ENCODE measurements at places on chromosomes 1 and 21.

- DNase-seq, result no peak
Measured at GRCh38 chr1:56404561-56405030, 174.8 kb downstream of the PLPP3 start.

- DNase-seq, result no peak
Measured at GRCh38 chr1:173057984-173058383, 7.2 kb upstream of the TNFSF18 start.

GRCh38 chr1:199138061-199138460 is 499.2 kb downstream of the PTPRC start:
- DNase-seq, result no peak

- no peak for DNase-seq
Measured at GRCh38 chr1:41022424-41022823, 899 bp upstream of the SLFNL1 start.

GRCh38 chr1:15420853-15421465 is 11.3 kb downstream of the EFHD2 start:
- DNase-seq, result no peak

DNA sequence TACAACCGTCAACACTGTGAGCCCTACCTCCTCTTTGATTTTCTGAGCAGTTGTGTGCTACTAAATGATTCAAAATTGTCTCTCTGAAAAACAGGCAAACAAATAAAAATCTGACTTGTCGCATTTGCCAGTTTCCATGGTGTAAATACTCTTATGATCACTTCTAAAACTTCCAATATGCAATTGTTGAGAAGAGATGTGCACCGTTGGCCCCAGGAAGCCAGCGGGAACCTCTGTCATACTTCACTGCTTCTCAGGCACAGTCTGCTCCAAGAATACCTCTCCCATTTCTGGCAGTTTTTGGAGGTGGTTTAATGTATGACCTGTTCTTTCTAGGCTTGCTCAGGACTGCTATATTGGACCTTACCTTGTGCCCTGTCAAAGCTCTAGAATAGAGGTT is 196.0 kb upstream of the NCAM2 start:
- DNase-seq, result no peak

- DNase-seq, result no peak
Measured at GRCh38 chr1:88698764-88699163, 14.7 kb downstream of the PKN2 start.

DNA sequence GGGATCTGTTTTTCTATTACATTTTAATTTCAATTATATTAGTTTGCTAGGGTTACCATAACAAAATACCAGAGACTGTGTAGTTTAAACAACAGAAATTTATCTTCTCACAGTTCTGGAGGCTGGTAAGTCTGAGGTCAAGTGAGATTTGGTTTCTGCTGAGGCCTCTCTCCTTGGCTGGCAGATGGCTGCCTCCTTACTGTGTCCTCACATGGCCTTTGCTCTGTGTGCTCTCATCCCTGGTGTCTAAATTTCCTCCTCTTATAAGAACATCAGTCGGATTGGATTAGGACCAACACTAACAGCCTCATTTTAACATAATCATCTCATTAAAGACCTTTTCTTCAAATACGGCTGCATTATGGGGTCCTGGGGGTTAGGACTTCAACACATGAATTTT is 195.2 kb upstream of the CHODL start:
- DNase-seq, result no peak

DNA sequence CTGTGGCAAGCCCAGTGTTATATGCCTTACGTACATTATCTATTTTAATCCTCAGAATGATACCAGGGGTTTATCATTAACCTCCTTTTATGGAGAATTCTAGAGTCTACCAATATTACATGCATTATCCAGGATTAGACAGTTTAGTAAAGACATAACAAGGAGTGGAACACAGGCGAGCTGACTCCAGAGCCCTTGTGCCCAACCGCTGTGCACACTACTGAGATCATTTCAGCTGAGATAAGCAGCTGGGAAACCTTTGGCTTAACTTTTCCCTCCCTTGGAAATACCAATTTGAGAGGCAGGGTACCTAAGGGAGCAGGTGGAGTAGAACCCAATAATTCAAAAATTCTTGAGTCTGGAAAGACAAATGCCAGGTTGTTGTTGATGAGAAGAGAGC is 59.8 kb upstream of the ATP1B1 start:
- no peak for DNase-seq

GRCh38 chr1:33298623-33299277 is 22.1 kb downstream of the A3GALT2 start:
- DNase-seq, result peak; percentile 52

DNA sequence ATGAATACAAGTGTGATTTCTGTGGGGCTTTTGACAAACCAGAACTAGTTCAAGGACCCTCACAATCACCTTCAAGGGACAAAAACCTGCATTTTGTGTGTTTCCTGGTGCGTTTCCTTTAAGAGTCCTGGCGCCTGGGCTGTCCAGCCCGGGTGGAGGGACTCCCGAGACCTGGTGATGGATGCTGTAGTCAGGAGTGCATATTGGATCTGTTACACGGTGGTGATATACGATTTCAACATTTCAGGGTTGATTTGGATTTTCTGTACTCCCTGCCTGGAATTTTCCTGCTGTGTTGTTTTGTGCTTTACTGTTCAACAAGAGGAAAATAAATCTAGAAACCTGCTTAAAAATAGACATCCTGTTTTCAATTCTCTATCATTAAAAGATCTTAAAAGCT is 162.0 kb downstream of the KIF26B start:
- no peak for DNase-seq

- no peak for DNase-seq
Measured at GRCh38 chr1:82463951-82464350, 663.2 kb downstream of the ADGRL2 start.

GRCh38 chr1:163970699-163971098 is 588.3 kb upstream of the PBX1 start:
- DNase-seq, result no peak

DNA sequence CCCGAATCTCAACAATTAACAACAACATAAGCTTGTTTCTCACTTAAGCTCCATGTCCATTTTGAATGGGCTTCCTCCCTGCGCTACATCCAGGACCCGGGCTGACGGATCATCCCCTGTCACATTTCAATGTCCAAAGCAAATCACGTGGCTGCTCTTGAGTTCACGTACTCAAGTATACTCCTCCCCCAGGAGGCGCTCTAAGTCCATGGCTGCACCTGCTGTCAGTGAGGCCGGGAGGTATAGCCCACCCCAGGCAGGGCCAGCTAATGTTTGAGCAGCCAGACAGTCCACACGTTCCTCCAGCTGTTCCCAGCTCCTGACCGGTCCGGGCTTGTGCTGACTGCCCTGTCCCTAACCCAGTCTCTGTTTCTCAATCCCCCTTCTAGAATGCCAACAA is 220.8 kb downstream of the SLC35F3 start:
- DNase-seq, result no peak

- no peak for DNase-seq
Measured at GRCh38 chr1:166032572-166033371, 134.0 kb downstream of the FAM78B start.

GRCh38 chr1:6270401-6270800 is 9.5 kb upstream of the GPR153 start:
- no peak for DNase-seq

GRCh38 chr1:246599315-246599714 is 33.1 kb downstream of the CNST start:
- no peak for DNase-seq

DNA sequence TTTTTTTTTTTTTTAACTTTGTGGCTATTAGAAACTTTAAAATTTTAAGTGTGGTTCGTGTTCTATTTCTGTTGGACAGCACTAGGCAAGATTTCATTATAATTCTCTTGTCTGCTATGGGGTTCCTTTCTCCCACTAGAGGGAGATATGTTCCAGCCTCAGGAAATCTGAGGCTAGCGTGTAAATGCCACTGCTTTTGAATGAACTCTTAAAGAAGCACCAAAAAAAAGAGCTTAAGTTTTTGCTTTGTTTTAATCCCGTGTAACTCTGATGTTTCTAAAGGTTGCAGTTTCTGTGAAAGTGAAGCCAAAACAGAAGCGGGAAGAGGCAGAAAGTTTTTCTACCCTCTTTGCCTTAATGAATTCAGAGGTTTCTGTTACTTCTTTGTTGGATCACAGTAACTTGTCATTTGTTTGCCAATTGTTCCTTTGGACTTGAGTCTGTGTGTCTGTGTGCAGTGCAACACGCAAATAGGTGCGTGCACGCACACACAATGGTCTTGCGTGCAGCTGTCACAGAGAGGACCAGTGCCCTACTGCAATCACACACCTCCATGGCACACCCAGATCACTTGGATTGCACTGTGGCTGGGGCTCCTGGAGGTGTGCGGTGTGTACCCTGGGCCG is 32.3 kb downstream of the HHAT start:
- DNase-seq, result no peak

DNA sequence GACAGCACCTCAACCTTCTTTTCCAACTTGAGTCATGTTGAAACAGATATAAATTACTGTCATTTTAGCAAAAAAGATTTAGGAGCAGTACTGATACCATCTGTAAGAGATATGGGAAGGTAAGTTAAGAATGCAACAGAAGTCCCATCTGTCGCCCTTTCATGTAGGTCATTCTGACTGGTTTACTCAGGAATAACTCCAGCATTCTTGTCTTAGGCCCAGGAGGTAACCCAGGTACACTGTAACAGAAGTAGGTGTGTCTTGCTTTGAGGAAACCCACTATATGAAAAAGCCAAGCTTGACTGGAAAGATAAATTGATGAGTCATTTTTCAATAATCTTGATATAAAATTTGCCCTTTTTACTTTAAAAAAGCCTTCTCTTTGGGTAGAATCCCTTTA is 35.4 kb downstream of the PGM1 start:
- DNase-seq, result no peak

DNA sequence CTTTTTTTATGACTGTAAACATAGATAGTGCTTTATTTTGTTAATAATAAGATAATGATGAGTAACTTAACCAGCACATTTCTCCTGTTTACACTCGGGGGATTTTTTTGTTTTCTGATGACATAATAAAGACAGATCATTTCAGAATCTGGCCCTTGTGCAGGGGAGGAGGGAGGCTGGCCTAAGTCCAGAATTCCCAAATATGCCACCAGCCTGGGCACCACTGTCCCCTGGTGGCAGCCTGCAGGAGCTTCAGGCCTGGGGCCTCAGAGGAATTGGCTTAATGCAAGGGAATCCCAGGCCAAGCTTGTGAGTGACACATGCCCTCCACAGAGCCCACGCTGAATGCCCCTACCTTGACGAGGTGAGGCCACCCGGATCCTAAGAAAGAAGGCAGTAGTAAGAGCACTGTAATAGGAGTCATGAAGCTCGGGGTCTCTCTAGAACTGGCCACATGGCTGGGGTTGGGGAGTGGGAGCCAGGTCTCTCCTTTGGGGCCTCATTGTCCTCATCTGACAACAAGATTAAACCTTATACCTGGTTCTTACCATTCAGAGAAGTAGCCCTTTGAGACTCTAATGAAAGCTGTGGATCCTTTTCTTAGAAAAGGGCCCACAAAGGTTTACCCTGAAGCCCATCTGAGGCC is 24.1 kb downstream of the ETNK2 start:
- no peak for DNase-seq

- DNase-seq, result no peak
Measured at GRCh38 chr1:10814976-10815857, 18.8 kb upstream of the CASZ1 start.

GRCh38 chr1:67611846-67612245 is 73.2 kb upstream of the GADD45A start:
- DNase-seq, result no peak

DNA sequence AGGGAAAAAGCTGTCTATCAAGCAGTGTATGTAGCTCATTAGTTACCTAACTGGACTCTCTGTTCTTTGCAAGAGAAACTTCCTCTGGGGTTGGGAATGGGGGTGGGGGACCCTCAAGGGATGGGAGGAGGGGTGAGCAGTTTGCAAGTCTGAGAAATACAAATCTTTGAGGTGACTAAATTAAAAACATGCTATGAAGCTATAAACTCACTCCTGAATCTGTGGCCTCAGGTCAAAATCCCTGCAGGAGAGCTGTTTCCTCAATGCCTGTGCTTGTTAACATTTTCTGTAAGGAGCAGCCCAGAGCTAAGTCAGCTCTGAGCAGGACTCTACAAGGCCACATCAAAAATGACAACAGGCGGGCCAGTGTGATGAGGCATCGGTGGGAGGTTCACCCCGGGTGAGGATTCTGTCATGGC is 32.8 kb upstream of the PTPRC start:
- no peak for DNase-seq

DNA sequence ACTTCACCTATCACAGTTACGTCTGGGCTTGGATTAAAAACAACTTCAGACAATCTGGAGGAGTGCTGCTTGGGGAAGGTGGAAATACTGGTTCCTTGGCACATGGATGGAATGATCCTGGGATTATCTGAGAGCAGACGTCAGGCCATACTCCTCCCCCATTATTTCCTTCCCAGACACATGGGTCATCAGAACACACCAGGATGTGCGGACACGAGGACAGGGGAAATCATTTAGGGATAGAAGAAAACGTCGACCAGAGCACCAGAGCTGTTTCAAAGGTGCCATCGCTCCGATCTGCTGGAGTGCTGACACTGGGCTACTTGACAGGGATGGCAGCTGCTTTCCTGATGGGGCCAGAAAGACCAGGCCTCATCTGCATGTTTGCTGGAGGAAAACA is 31.8 kb upstream of the ANGPTL7 start:
- no peak for DNase-seq

DNA sequence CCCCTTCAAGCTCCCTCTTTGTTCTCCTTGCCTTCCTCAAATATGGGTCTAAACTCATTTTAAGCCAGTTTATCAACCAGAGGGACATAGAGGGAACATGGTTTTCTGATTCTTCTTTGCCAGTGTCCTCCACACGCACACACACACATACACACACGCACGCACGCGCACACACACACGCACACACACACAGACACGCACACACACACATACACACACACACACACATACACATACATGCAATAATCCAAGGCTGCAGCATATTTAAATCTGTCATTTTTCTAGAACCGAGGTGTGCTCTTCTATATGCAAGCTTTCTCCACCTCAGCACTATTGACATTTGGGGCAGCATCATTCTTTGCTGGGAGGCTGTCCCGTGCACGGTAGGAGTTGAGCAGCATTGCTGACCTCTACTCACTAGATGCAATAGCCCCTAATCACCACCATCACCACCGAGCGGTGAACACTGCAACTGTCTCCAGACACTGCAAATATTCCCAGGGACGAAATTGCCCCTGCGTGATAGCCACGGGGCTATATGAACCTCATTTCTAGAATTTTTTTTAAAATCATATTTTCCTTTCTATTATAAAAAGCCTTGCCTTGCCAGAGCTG is 8.0 kb downstream of the TNFRSF9 start:
- DNase-seq, result no peak

DNA sequence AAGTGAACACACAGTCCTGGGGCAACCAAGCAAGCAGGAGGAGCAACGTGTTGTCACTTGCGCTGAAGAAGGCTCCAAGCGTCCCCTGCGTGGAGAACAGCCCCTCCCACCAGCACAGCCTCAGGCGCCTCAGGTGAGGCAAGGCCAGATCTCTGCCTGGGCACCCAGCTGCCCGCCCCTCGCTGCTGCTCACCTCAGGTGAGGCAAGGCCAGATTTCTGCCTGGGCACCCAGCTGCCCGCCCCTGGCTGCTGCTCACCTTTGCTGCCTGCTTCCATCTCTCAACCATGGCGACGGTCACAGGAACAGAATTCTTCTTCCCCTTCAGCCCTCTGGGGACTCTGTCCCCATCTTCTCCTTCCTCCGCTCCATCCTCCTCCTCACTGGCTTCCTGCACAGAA is 2.4 kb downstream of the NOC2L start:
- DNase-seq, result no peak

GRCh38 chr21:45001134-45002095 is 61.6 kb downstream of the SLX9 start:
- no peak for DNase-seq

- peak; percentile 16 for DNase-seq
Measured at GRCh38 chr1:85258536-85259117, 835 bp downstream of the C1orf52 start.

Measured in stimulated activated CD4-positive, alpha-beta T cell treated with anti-CD3 and anti-CD28 coated beads, Interleukin-1b, Interleukin-23, amount 100 ng/mL, for 4 hours (primary cell).